ENCODE measurements at places on chromosomes 16 and 17.

GRCh38 chr17:17839791-17840707 is 3.3 kb upstream of the SREBF1 start:
- DNase-seq = peak; percentile 85

- DNase-seq = no peak
Measured at GRCh38 chr17:43027091-43028032, 2.3 kb downstream of the RND2 start.

DNA sequence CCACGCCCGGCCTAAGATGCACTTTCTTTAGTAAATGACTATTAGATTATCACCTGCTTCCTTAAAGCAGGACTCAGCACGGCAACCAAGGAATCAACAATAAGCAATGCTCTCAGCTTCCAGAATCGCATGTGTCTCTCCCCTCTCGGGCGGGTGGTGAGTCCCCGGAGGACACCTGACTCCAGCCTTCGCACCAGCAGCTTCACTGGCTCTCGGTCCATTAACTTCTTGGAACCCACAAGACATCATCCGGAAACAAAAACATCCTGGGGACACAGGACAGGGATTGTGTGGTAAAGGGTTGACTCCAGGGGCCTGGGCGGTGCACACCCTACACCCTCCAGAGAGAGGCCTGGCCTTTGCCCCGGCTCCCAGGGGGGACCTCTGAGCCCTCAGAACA is 22.7 kb downstream of the UTS2R start:
- DNase-seq = no peak

- no peak for DNase-seq
Measured at GRCh38 chr17:3859940-3860339, 13.9 kb upstream of the NCBP3 start.

DNA sequence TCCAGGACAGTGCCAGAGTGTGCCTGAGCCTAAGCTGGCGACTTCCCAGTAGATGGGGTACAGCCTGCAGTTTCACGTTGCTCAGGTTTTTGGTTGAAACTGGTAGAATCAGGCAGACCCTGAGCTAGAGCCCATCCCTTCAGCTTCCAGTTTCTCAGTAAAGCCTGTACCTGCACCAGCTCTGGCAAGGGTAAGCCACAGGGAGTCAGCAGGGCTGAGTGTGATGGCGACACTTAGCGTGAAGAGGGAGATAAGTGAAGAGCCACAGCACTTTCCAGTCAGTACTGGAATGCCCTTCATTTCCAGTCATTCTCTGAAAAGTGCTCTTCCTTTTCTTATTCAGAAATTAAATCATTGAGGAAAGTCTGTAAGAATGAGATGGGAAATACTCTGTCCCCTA is 22.4 kb downstream of the PLD6 start:
- DNase-seq = no peak

DNA sequence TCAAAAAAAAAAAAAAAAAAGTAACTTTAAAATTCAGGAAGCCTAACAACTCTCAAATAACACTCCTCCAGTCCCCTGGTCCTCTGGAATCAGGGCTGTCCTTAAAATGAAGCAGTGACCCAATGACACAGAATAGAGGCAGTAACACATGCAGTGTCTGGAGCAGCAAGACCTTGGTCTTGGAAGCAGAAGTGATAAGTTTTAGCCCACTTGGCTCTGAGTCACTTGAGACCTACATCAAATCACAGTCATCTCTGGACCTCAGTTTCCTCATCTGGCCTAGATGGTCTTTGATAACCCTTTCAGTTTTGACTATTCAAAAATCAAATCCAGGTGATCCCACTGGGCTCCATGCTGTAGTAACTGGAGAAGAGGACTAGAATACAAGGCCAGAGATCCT is 39.0 kb downstream of the LYRM1 start:
- no peak for DNase-seq

DNA sequence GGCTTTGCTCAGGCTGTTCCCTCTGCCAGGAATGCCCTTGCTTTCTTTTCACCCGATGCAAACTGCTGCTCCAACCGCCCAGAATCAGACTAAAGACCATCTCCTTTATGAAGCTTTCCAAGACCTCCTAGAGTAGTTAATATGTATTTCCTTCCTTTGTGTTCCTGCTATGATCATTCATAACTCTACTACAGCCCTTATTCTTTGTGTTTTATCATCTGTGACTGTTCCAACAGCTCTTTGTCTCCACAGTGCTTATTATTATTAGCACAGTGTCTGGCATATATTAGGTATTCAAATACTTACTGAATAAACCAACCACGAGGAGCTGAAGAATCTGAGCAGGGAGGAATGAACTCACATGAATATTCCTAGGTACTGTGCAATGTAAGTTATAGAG is 7.6 kb downstream of the PSME3IP1 start:
- DNase-seq = no peak

- DNase-seq = no peak
Measured at GRCh38 chr16:24174504-24174903, 81.6 kb upstream of the CACNG3 start.

GRCh38 chr16:67490335-67491096 is 7.2 kb upstream of the AGRP start:
- DNase-seq = no peak

- DNase-seq = no peak
Measured at GRCh38 chr17:5329784-5330557, 47.9 kb downstream of the RABEP1 start.

GRCh38 chr17:76292567-76292966 is 15.5 kb downstream of the QRICH2 start:
- DNase-seq = no peak

- DNase-seq = no peak
Measured at GRCh38 chr16:63983401-63983800, 1138.5 kb downstream of the CDH11 start.

DNA sequence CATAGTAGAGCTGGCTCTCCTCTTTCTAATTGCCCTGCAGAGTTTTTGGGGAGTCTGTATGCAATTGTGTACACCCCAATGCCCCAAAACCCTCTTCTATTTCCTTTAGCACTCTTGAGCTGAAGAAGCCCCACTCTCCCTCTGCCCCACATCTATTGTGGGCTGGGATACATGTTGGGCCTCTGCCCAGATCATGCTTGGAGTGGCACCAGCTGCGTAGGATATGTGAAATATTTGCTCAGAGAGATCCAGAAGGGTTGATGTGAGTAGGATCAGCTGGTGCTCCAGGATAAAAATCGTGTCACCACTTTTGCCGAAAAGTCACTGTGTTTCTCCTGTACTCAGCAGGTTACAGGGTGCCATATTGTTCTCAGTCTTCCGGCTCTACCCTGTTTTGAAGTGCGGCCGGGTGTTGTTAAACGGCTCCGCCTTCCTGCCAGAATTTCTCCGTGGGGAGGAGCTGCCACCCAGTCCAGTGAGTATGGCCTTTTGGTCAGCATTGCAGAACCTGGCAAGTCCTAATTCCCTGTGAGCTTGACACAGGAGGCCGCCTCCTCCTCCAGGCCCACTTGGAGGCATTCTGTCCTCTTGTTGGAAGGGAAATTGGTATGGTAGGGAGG is 664.5 kb downstream of the WWOX start:
- DNase-seq = no peak

DNA sequence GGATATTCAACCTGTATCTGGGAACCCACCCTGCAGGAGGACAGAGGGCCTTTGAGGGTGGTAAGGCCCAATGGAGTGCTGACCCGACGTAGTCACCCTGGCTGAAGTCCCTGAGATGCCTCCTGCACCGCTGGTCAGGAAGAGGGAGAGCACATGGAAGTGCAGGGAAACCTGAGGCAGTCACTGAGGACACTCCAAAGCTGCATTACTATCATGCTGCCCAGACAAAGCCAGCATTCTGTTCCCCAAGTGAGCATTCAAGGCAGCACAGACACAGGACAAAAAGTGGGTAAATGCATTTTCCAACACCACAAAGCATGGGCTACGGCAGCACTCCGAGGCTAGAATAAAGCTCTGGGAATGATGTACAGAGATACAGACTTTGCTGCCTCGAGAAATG is 46.8 kb upstream of the BCAR1 start:
- no peak for DNase-seq

GRCh38 chr17:44159519-44160210 is 10.8 kb upstream of the ASB16 start:
- no peak for DNase-seq

GRCh38 chr17:48564188-48565021 is 13.7 kb downstream of the HOXB4 start:
- peak; percentile 53 for DNase-seq

GRCh38 chr17:17682737-17683680 is 1.8 kb downstream of the RAI1 start:
- DNase-seq = peak; percentile 93

DNA sequence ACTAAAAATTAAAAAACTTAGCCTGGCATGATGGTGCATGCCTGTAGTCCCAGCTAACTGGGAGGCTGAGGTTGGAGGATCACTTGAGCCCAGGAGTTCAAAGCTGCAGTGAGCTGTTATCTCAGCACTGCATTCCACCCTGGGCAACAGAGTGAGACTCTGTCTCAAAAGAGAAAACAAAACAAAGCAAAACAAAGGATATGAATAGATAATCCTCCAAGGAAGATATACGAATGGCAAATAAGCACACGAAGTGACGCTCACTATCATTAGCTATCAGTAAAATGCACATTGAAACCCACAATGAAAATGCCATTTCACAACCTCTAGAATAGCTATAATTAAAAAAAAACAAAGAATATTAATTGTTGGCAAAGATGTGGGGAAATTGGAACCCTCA is 386.2 kb upstream of the CCL2 start:
- DNase-seq = no peak

DNA sequence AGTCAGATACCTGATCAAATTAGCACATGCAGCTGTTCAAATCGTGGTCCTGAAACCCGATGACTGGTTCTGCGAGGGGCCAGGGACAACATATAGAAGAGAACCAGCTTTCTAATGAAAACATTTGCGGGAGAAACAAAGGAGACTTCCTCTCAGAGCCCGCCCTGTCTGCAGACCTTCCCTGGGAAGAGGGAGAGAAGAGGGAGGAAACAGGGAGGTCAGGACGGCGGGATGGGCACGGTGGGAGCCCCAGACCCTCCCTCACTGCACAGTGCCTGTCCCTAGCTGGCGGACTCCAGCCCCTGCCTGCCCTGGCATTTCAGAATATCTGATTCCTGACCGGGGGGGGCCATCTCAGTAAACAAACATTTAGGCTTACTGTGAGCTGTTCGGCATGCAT is 317.3 kb downstream of the FOXL1 start:
- DNase-seq = no peak

DNA sequence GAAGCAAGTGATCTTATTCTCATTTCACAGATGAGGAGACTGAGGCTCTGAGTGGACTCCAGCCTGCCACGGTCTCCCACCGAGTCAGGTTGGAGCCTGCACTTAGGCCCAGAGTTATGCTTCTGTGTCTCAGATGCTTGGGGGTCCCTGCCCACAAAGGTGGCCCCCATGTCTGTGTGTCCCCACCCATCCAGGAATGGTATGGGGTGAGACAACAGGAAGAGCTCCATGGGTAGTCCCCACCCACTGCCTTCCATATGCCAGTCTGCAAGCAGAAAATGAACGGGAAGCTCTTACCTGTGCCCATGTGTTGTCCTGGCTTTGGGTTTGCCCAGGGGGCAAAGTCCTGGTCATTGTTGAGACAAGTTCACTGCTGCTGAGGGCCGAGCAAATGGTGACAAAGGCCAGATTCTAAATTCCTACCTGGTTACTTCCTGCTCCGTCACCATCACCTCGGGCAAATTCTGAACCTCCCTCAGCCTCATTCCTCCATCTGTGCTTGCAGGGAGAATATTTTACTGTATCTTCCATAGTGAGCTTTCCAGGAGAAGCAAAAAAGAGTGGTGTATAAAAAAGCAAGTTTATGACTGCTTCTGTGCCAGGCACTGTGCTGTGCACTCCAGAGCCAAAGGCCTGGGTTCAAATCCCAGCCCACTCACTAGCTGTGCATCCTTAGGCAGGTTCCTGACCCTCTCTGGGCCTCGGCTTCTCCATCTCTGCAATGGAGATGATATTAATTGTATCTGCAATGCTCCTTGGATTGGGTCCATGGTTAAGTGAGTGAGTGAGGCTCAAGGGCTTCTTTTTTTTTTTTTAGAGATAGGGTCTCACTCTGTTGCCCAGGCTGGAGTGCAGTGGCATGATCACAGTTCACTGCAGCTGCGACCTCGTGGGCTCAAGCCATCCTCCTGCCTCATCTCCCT is 9.3 kb downstream of the IL4R start:
- DNase-seq = no peak

DNA sequence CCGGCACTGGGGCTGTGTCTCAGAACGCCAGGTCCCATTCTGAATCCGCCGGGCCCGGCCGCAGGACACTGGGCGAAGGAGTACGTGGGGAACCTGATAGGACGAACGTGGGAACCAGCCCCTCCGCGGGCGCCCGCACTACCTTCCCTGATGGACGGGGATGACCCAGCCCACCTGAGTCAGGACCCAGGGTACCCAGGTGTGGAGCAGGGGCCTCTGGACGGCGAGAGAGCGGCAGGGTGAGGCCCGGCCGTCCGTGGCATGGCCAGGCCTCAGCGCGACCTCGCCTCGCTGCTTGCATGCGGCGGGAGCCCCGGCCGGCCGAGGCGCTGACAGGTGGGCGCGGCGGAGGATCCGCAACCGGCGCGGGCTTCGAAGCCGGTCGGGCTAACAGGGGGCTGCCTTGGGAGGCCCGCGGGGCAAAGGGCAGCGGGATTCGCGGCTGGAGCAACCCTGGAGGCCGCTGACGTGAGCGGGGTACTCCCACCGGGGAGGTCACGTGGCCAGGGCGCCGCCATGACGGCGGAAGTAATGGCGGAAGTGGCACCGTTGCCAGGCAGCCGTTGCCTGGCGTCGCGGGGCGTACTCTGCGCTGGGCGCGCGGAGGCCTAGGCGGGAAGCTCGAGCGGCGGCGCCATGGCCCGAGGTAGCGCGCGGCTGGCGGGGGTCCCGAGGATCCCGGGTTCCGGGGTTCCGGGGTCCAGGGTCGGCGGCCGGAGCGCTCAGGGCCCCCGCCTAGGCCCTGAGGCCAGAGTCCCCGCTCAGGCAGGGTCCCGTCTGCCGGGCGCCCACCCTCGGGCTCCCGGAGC is at the start of gene WDR90:
WDR90 (plus strand) TSS at position 585 of the 809 bp plus-strand sequence; CDS start at position 637, 52 bp downstream.
- peak; percentile 91 for DNase-seq

DNA sequence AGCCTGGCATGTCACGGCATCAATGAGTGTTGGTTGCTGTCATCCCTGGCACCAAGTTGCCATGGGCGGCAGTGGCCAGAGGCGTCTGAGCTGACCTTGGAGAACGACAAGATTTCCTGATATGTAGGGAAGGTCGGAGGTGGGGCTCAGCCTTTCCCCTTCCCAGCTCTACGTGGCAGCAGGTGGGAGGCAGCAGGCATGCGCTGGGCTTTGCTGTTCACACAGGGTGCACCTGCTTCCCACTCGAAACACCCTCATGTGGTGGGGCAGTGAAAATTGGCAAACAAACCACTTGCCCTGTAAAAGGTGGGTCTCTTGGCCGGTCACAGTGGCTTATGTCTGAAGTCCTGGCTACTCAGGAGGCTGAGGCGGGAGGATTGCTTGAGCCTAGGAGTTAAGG is 12.3 kb upstream of the TFAP4 start:
- DNase-seq = no peak

All from fibroblast of skin of scalp (primary cell).